ENCODE measurements at places on chromosomes 6 and 20.

GRCh38 chr6:151482290-151482689 lies 11.5 kb upstream of the CCDC170 start:
- DNase-seq: no peak

GRCh38 chr20:46631212-46631869 lies 19.9 kb downstream of the SLC13A3 start:
- no peak for DNase-seq

- DNase-seq: no peak
These were observed 25.3 kb downstream of the BMP2 start for GRCh38 chr20:6792789-6793188.

- no peak for DNase-seq
These were observed 285.8 kb upstream of the TBX18 start for GRCh38 chr6:85050149-85050548.

DNA sequence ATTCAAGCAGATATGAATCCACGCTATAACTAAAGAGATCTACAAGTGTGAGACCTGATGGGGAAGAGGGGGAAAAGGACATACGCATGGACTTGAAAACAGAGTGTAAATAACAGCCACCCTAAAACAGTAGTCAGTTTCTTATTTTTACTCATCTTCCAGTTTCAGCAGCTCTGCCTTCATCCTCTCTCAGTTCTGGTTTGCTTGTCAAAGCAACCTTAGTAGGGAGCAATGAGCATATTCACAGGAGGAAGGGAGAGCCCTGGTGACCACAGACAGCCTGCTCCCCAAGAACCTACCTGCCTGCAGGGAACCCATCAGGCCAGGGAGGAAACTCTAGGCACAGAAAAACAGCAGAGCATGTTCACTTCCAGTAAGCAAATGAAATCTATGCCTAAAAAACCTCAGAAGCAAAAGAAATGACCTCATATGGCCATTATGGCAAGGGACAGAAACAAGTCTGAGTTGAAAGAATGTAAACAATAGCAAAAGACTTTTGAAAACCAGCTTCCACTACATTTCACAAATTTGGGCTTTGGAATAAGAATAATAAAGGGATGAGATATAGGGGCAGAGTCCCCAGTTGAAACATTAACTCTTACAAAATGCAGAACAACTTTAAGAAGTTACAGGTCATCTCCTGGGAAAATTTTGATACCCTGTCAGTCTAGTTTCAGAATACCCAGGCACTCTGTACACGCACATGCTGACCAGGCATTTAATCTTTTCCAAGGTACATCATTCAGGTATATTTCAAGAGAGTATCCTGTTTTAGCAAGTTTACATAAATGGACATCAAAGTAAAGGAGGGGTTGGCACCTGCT lies 120.8 kb upstream of the BCLAF1 start:
- DNase-seq: no peak

- DNase-seq: no peak
These were observed 55.6 kb downstream of the TULP4 start for GRCh38 chr6:158367816-158368215.
